Endothelial cell of umbilical vein (primary cell): ENCODE measurements at places on chromosomes 13 and 19. TPM values are rescaled to one million over a fixed set of nuclear protein-coding genes. Genes with fewer than 3 reads are reported as not detected.

ZBTB32 gene
- not detected in 2 replicates for total RNA-seq

DNA sequence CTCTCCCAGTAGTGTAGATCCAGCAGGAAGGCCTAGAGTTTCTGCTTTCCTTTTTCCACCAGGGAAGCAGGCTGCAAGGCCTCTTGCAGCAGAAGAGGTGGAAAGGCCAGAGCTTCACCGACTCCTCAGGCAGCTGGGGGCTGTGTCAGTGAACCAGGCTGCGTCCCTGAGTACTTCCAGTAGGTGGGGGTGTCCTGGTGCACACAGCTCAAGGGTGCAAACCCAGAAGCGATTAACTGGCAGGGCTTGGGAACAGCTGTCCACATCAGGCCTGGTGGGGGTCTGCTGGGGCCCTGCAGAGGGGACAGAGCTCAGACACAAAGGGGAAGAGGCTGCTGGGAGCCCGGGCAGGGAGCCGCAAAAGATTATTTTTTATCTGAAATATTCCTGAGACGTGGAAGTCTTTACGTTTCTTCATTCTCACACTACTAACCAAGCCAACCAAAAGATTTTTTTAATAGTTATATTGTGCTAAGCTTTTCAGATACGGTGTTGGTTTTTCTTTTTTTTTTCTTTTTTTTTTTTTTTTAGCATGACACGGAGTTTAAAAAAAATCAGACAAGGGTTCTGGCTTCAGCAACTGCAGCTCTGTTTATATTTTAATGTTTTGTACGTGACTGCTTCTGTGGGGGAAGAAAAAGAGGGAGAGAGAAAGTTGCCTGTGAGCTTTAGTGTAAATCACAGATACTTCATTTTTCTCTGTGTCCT is 11.0 kb downstream of the TSHZ3 start:
- DNase-seq = no peak
- H3K4me1 ChIP-seq = peaks cover 2% of the 10 kb centered on the region
- no peak overlapping the region for H3K27ac ChIP-seq
- no peak overlapping the region for H3K4me3 ChIP-seq
- no peaks in the 10 kb centered on the region for H3K36me3 ChIP-seq

- no peak overlapping the region for H3K27ac ChIP-seq
- H3K4me3 ChIP-seq = no peak overlapping the region
- no peak for DNase-seq
- H3K4me1 ChIP-seq = peaks cover 9% of the 10 kb centered on the region
- no peaks in the 10 kb centered on the region for H3K27me3 ChIP-seq
- no peaks in the 10 kb centered on the region for H3K36me3 ChIP-seq
These were observed 47.7 kb upstream of the USPL1 start for GRCh38 chr13:30569901-30570576.

GRCh38 chr19:39308531-39309304 is 11.9 kb downstream of the LRFN1 start:
- H3K36me3 ChIP-seq = no peaks in the 10 kb centered on the region
- H3K4me1 ChIP-seq = no peaks in the 10 kb centered on the region
- H3K4me3 ChIP-seq = no peak overlapping the region
- DNase-seq = peak; percentile 18
- peaks cover 42% of the 10 kb centered on the region for H3K27me3 ChIP-seq
- no peak overlapping the region for H3K27ac ChIP-seq

- no peak for DNase-seq
- H3K27ac ChIP-seq = peak overlapping the region; percentile 60
- H3K4me1 ChIP-seq = peaks cover 34% of the 10 kb centered on the region
- no peaks in the 10 kb centered on the region for H3K27me3 ChIP-seq
- no peak overlapping the region for H3K4me3 ChIP-seq
- H3K36me3 ChIP-seq = peaks cover 1% of the 10 kb centered on the region
These were observed 96.2 kb downstream of the COL4A2 start for GRCh38 chr13:110403315-110403714.

KIR2DL3 gene
- not detected in 2 replicates for total RNA-seq
